ENCODE measurements at places on chromosomes 5 and 9. TPM values are rescaled to one million over a fixed set of nuclear protein-coding genes. Genes with fewer than 3 reads are reported as not detected.
A peak's percentile ranks its signal among the peaks of the same experiment; 100 is the strongest.

- DNase-seq: no peak
Observed at GRCh38 chr5:64665243-64665642, 25.1 kb upstream of the SHISAL2B start.

SPATA31C1 gene
- total RNA-seq: not detected

ZNF366 gene
- total RNA-seq: 13.8 TPM

DNA sequence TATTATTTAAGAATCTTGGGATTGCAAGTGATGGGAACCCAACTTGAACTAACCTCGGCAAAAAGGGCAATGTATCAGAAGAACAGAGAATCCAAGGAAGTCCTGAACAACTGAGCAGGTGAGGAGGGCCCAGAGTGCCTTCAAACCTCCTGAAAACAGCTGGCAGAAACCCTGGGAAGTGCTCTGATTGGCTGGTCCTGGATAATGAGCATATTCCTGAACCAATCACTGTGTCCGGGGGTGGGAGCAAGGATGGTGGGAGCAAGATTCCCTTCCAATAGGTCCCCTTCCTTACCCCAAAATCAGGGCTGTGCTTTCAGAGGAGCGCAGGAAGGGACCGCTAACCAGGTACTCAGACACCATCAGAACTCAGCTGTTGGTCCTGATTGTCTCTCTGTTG, 31.9 kb upstream of the TBC1D2 start:
- DNase-seq: peak; percentile 37

DNA sequence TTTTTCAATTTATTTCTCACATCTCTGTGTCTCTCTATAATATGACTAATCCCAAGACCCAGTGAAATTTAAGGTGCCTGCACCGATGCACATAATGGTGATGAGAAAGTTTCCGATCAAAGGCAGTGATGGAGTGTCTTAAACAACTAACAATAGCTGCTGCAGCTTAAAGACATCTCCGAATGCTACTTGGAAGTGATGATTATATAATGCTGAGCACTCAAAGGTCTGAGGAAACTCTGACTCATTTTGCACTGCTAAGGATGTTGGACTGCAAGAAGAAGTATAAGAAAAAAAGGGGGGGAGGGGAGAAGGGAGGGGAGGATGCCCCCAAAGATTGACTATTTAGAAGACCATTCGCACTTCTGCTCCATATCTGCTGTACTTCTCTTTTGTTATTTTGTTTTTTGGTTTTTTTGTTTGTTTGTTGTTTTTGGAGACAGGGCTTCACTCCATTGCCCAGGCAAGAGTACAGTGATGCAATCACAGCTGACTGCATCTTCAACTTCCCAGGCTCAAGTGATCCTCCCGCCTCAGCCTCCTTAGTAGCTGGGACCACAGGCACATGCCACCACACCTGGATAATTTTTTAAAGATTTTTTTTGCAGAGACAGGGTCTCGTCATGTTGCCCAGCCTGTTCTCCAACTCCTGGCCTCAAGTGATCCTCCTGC, 192.2 kb downstream of the HSD17B3 start:
- DNase-seq: no peak

C5orf34 gene
- total RNA-seq: 1.2 TPM

GPRIN1 gene
- 1.3 TPM for total RNA-seq

GRCh38 chr5:172245046-172245445, 38.5 kb downstream of the UBTD2 start:
- no peak for DNase-seq

DNA sequence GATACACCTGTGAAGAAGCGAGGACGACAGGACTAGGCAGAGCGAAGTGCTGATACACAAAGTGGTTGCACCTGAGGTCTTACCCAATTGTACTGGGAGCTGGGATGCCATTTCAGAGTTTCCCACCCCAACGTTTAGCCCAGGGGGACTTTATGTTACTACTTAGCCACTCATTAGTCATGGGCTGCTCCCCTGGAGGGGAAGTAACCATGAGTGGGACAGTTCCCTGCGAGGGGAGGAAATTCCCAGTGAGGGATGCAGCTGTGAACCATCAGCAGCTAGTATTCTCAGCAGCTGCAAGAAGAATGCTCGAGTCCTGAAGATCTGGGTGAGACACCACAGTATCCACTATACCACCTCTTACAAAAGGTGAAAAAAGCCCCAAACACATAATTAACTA, 93.7 kb upstream of the ACTBL2 start:
- DNase-seq: no peak

HSPB3 gene
- total RNA-seq: not detected

KCNV2 gene
- not detected for total RNA-seq

COMMD10 gene
- 33.2 TPM for total RNA-seq

PCYOX1L gene
- total RNA-seq: 1.9 TPM

GRCh38 chr5:159040181-159040580, 59.5 kb downstream of the EBF1 start:
- DNase-seq: no peak

GRCh38 chr9:127915325-127915752, 1.5 kb downstream of the ST6GALNAC4 start:
- no peak for DNase-seq

ACSL6 gene
- total RNA-seq: 0.35 TPM

- no peak for DNase-seq
Observed at GRCh38 chr9:130235558-130236435, 29.8 kb upstream of the HMCN2 start.
